Activated CD4-positive, alpha-beta T cell treated with anti-CD3 and anti-CD28 coated beads, Interleukin-2, amount 50 U/mL, for 24 hours (primary cell): ENCODE measurements at places on chromosomes 7 and 10.

DNA sequence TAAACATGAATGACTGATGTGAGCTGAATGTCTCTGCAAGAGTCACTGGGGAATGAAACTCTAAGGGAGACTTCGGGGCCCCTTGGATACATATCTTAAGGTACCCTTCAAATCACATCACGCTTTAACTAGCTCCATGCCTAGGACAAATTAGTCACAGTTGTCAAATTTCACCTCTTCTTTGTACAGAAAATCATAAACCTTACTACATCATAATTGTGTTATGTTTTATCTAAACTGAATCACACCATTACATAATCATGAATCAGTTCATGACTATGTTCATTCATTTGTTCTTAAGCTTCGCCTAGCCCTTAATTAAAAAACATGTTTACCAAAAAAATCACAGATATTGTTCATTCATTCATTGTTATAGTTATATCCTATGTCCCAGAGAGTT, 2.1 kb upstream of the SLC13A1 start:
- no peak for DNase-seq

DNA sequence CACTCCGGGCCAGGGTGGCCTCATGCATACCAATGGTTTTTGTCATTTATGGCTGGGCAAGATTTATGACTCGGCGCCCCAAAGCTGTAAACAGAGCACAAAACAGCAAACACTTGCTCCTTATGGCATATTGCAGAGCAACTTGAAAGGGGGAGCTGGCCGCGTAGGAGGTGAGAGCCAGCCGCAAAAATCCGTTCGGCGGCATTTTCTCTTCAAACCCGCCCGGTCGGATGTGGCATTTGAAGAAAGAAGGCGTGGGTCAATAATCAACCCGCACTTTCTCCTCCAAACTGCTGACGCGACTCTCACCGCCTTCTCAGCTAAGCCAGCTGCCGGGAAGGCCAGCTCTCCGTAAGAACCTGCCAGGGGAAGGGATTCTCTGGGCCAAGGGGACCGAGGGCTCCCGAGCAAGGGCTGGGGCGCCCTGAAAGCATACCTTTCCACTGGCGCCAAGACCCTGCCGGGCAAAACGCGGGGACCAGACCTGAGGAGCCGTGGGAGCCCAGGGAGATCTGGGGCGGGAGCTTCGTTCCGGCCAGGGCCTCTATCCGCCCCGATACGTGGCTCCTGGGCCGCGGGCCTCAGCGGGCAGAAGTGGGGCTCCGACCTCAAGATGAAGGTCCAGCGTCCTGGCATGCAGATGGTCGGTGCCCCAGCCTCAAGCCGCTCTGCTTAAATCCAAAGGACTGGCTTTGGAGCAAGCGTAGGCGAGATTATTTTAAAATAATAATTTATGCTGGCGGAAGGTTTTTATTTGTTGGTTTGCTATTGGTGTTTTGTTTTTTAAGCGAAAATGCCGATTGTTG, 12.9 kb upstream of the HOXA2 start:
- DNase-seq, result no peak

DNA sequence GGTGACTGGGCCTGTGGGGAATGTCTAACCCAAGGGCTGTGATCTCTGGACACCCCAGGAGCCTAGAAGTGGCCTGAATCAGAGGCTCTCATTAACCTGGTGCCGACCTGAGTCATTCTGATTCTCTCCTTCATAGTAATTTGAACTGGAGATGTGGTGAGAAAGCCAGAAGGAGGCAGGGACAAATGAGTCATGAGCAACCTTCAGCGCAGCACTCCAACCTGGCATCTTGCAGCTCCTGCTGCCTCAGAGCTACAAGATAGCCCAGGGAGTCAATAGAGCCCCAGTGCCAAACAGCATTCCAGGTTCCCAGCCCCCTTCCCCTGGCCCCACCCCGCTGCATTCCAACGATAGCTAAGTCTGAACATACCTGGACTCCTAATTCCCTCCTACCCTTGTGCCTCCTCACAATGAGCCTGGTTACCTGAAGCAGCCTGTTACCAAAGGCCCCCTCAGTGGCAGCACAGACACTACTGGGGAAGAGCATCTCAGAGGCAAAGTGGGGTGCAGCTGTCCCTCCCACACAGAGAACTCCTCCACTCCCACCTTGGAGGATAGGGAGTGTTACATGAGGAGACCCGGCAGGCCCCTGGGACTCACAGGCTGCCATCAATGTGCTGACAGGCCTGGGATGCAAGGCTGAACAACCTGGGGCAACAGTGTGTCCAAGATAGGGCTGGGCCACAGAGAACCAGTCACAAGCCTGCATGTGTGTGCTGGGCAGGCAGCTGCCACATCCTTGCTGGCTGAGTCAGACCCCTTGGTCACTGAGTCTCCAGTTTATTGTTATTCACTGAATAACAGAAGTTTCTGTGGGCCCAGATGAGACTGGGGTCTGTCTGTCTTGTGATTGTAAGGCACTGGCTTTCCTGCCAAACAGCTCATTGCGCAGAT, 76.8 kb upstream of the LEP start:
- DNase-seq, result no peak

- DNase-seq, result no peak
Observed at GRCh38 chr10:84534168-84534567, 205.8 kb downstream of the CCSER2 start.

DNA sequence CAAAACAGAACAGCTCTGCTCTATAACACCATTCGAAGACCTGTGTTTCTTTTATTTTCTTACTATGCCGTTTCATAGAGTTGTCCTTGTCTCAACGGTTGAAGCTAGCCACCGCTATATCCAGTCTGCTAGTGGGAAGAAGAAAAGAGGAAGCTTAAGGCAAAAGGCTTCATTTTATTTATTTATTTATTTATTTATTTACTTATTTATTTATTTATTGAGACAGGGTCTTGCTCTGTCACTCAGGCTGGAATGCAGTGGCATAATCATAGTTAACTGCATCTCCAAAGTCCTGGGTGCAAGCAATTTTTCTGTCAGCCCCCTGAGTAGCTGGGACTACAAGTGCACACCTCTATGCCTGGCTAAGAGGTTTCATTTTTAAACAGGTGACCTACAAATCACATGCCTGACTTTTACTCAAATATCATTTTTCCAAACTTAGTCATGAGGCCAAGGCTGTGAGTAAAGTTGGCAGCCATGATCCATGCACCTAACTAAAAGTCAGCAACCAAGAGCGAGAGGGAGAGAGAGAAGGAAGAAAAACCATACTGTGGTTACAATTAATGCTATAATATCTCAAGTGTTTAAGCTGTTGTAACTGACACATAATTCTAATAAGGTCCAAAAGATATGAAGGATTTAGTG, 1305.3 kb upstream of the LRRTM3 start:
- no peak for DNase-seq

GRCh38 chr7:32892521-32893206, 1.1 kb upstream of the KBTBD2 start:
- DNase-seq, result peak; percentile 31

DNA sequence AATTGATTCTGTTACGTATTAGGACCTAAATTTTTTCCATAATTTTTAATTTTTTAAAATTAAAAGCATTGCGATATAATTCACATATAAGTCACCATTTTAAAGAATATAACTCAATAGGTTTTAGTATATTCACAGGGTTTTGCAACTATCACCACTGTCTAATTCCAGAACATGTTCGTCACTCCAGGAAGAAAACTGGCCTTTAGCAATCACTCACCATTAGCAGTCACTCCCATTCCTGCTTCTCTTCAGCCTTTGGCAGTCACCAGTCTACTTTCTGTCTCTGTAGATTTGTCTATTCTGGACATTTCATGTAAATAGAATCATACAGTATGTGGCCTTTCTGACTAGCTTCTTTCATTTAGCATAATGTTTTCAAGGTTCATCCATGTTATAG, 176.5 kb downstream of the EXOC4 start:
- no peak for DNase-seq

DNA sequence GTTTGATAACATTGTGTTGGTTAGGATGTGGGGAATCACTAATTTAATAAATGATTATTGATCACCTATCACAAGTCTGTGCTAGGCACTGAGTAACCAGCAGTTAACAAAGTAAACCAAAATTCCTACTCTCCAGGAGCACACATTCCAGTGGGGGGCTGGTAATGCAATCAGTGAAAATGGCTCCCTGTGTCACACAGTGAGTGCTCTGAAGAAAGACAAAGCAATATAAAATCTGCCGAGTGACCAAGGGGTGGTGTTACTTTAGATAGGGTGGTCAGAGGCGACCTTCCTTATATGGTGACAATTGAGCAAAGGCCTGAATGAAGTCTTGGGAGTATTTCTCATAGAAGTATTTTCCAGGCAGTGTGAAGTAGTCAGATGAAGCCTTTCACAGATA, 13.6 kb upstream of the SMC3 start:
- DNase-seq, result no peak

DNA sequence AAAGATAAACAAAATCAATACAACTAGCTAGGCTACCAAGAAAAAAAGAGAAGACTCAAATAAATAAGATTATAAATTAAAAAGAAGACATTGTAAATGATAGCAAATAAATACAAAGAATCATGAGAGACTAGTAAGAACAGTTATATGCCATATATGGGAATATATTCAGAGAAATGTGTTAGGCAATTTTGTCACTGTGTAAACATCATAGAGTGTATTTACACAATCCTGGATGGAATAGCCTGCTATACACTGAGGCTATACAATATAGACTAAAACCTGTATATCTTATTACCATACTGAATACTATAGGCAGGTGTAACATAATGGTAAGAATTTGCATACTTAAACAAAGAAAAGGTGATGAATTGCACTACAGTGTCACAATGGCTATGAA, 717.4 kb downstream of the PARD3 start:
- no peak for DNase-seq

DNA sequence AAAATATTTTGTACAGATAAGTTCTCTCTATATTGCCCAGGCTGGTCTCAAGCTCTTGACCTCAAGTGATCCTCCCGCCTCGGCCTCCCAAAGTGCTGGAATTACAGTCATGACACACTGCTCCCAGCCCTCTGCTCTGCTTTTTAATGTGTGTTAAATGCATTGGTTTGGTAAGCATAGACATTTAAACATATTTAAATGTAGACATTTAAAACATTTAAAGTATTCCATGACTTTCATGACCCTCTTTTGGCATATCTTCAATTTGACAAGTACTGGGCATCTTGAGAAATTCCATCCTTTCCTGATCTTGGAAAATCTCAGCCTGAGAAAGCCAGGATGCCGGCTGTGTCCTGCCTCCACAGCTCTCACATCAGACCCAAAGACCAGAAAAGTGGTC, 5.2 kb upstream of the SAR1A start:
- no peak for DNase-seq

- DNase-seq, result no peak
Observed at GRCh38 chr10:99779335-99779734, 3.1 kb upstream of the ABCC2 start.

DNA sequence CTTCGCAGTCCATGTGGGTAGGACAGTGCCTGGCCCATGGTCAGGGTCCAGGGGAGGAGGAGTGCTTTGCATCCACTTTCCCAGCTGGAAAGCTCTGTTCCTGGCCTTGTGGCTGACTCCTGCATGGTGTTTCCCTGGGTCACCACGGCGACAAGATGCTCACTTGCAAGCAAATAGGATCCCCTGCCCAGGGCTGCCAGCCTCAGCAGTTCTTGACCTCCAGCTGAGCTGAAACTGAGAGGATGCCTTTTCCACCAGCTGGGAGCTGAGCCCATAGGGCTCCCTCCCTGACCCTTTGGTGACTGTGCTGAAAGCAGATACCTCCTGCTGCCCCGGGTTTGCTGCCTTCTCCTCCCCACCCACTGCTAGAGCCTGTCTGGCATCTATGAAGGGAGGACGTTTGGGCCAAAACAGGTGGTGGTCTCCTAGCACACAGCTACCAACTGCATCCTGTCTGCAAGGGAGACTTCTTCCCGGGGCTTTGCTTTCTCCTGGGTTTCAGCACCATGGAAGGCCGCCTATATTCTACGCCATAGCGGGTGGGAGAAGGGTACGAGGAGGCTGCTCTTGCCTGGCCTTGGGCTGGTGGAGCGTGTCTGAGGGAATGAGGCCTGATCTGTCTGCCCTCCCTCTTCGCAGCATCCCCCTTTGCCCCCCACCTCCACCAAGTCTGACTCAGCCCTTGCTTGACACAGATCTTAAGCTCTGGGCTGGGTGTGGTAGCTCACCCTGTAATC, 34.4 kb downstream of the UBTD1 start:
- DNase-seq, result no peak

DNA sequence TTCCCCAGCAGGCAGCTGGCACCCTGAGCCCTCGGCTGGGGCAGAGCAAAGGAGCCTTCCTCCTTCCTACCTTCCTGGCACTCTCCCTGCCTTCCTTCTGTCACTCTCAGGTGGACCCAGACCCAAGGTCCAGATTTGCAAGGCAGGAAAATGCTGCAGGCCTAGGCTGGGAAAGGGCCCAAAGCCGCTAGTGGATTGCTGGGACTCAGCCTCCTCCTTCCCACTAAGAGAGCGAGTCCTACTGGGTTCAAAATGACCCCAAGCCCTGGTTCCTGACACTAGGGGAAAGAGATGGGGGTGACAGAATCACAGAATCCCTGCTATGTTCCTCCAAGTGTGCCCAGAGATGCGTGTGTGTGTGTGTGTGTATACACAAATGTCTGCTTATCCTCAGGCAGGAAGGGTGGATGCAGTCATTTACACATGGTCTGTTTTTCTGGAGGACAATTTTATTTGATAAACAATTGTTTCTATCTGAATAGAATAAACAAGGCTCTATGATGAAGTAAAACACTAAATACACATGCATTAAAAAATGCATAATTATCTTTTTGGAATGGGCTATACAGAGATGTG, 1.3 kb upstream of the PLAU start:
- DNase-seq, result no peak
